ENCODE measurements at places on chromosomes 6 and 20.

- no peak for DNase-seq
Observed at GRCh38 chr6:76706631-76707030, 634.2 kb upstream of the IMPG1 start.

- DNase-seq = no peak
Observed at GRCh38 chr20:15867899-15868298, 705.3 kb downstream of the KIF16B start.

DNA sequence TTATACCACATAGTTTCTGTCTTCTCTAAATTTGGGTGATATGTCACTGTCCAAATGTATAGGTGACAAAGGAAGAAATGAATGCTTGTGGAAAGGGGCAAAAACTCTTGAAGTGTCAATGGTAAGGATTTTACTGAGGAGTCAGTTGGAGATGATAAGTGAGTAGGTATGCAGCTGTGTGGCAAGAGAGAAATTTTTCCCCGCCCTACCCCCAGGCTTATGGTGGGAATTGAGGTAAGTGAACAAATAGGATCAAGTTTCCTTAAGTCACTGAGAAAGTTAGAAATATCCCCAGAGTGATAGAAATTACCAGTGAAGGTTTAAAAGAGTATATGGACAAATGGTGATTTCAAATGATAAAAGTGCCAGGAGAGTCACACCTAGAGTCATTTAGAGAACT lies 11.8 kb downstream of the DSE start:
- no peak for DNase-seq

GRCh38 chr20:61449057-61449609 lies 197.1 kb downstream of the CDH4 start:
- DNase-seq = no peak

DNA sequence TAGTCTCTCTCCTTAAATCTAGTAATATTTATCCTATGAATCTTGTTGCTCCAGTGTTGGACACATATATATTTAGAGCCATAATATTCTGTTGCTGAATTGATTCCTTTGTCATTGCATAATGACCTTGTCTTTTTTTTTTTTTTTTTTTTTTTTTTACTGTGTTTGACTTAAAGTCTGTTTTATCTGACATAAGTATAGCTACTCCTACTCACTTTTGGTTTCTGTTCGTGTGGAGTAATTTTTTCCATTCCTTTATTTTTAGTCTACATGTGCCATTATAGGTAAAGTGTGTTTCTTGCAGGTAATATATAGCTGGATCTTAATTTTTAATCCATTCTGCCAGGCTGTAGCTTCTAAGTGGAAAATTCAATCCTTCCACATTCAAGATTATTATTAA lies 166.5 kb downstream of the GMDS start:
- no peak for DNase-seq

DNA sequence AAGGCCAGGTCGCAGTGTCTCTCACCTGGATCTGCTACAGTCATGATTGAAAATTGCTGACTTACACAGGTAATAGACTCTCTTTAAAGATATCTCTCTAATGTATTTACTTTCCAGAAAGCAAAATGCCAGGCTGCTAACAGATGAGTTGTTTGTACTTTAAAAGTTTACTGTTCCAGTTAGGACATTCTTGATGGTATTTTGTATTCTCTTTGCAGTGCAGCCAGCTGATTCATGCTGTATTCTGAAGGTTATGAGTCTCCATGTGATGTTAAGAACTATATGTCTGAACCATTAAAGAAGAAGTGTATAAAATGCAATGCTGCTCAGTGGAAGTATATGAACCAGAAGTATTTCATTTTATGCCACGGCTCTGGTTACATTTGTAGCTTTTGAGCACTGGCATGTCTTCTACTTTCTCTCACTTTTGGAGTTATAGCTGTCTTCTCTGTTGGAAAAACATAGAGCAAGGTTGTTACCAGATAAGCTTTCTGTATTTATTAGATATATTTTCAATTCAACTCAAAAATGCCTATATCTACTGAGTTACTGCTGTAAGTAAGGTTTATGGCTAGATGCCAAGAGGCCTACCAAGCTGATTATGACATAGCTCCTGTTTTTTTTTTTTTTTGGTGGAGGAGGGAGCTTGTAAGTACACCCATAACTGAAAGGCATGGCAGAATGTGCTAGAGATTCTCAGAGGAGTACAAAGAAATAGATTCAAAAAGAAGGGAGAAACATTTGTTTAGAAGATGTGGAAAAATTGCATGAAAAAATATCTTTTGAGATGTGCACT lies 130.5 kb upstream of the MAN1A1 start:
- DNase-seq = no peak

- no peak for DNase-seq
Observed at GRCh38 chr20:18052856-18053255, 4.9 kb downstream of the OVOL2 start.

GRCh38 chr6:52365866-52366540 lies 4.1 kb downstream of the PAQR8 start:
- DNase-seq = no peak

- DNase-seq = no peak
Observed at GRCh38 chr6:71349395-71349794, 60.8 kb downstream of the OGFRL1 start.

- DNase-seq = no peak
Observed at GRCh38 chr20:19975901-19976300, 41.3 kb upstream of the NAA20 start.

DNA sequence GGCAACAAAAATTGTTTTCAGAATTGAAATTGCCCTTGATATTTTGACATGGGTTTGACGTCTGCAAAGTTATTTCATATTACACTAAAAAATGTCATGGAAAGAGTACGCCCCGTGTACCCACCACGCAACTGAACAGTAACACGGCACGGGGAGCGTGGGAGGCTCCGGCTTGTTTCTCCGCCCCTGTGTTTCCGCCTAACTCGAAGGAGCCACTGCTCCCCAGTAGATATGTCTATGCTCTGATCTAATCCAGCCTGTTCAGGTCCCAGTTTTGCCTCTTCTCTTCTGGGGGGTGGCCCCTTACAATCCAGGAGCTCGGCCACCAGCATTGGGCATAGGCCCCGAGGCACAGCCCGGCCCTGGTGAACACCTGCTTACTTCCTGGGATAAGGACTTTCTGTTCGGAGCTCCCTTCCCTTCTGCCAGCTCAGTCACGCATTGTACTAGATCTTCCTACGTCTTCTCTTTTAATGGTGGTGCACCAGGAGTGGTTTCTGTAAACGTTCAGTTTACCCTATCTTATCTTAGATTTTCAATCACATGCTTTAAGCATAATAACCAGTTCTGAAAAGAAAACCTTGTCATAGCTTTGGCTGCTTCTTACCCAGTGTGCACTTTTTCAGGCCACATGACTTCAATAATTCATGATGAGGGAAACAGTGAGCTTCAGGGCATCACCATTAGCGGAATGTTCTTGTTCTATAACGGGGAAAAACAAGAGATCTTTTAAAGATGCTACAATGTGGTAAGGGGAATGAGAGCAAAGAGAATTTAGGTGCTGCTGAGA lies 43.9 kb upstream of the EXOC2 start:
- DNase-seq = no peak

DNA sequence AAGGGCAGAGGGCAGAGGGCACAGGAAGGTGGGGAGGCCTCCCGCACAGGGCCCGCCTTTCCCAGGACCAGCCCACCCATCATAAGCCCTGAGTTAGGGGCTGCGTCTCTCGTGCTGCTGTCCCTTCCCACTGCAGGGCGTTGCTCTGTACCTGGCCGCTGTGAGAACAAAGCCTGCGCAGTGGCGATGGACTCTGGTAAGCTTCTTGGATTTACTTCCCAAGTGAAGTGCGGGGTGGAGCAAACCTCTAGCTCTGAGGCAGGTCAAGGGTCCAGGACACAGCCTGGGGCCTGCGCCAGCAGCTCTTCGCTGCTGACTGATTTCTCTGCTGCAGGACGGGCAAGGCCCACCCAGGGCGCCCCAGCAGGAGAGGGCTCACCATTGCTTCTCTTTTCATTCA lies 23.9 kb downstream of the INSM1 start:
- DNase-seq = no peak

DNA sequence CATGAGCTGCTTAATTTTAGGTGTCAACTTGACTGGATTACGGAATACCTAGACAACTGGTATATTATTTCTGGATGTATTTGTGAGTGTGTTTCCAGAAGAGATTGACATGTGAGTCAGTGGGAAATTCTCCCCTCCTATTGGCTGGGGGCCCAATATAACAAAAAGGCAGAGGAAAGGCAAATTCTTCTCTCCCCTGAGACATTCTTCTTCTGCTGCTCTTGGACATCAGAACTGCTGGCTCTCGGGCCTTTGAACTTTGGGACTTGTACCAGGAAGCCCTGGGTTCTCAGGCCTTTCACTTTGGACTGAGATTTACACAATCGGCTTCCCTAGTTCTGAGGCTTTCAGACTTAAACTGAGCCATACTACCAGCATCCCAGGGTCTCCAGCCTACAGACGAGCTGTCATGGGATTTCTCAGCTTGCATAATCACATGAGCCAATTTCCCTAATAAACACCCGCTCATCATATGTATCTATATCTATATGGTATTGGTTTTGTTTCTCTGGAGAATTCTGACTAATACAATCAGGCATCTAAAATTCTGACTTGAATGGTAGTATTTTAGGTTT lies 7.6 kb upstream of the BTN3A3 start:
- no peak for DNase-seq

DNA sequence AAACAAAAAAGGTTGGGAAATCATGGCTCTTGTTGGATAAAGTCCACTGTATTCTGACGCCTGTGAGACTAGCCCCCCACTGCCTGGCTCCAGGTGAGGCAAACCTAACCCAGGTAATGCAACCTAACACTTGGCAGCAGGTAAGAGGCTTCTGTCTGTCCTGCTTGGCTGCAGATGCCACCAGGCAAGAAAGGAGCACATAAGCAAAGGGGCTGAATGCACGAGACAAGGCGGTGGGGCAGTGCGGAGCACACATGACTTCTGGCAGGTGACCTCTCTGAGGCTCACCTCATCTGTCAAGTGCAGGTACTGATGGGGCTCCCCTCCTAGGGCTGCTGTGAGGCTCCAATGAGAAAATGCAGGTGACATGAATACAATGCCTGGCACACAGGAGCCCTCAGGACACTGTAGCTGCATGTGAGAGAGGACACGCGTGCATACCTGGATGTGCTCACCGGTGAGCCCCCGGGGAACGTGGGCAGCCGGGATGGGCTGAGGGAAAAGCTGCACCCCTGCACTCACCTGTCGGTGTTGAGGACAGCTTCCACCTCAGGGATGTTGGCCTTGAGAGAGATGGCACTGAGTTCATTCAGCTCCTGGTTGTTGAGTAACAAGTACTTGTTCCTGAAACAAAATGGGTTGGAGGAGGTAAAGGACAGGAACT lies 54.1 kb downstream of the MYH7B start:
- no peak for DNase-seq

GRCh38 chr20:36861875-36862801 lies 13.8 kb upstream of the TLDC2 start:
- DNase-seq = no peak

DNA sequence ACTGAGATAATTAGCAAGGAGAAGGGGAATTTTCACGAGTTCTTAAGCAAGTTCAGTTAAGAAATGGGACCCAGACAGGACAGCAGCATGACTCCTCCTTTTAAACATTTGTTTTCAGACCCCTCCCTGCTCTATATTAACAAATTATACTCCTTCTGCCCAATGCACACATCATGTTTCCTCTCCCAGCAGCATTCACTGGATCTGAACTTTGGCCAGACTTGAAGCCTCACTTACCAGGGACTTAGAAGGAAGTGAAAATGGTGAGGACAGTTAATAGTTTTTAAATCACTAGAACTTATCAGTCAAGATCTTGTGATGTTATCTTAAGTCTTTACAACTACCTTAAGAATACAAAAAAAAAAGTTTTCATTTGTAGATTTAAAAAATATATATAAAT lies 1174.7 kb upstream of the MAP3K7 start:
- DNase-seq = no peak

DNA sequence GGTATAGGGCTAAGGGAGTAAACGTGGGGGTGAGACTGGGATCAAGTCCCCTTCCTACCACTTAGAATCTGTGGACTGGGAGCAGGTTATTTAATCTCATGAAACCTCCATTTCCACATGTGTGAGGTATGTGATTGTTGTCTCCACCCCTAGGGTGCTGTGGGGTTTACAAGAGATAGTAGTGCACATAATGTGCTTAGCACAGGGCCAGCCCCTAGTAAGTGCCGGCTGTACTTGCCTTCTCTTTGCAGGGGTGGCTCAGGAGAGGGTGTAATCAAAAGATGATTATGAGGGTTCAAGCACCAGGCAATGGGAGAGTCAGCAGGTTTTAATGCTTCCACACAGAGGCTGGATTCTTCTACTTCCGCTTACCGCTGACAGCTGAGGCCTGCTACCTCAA lies 6.9 kb downstream of the NT5E start:
- no peak for DNase-seq

GRCh38 chr20:1336699-1337367 lies 7.9 kb upstream of the SDCBP2 start:
- DNase-seq = no peak

Measured in stimulated activated CD4-positive, alpha-beta T cell treated with anti-CD3 and anti-CD28 coated beads, Interleukin-1b, Interleukin-23, amount 100 ng/mL, for 24 hours (primary cell).